ENCODE measurements at places on chromosomes 16 and 17.

GRCh38 chr17:5078106-5079028 lies at the start of gene ZFP3:
Gene ZFP3 (plus strand): TSS chr17:5078467. CDS start chr17:5091505, 13,038 bp downstream.
- peak; percentile 96 for DNase-seq

DNA sequence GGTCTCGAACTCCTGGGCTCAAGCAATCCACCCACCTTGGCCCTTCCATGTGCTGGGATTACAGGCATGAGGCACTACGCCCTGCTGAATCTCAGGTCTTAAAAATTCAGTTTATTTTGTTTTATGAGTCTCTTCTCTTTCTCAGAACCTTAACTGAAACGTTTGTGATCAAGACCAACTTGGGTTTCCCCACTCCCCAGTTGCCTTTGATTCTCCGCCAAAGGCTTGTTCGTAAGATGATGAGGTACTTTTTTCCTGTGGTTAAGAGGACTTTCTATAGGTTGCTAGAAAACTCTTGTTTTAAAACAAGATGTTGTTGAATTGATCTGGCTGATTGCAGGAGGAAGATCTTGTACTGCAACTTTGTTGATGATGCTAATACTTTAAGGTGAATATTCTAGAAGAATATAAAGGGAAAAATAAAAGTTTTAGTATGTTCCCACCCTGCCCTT lies 11.7 kb downstream of the ABCC1 start:
- no peak for DNase-seq

DNA sequence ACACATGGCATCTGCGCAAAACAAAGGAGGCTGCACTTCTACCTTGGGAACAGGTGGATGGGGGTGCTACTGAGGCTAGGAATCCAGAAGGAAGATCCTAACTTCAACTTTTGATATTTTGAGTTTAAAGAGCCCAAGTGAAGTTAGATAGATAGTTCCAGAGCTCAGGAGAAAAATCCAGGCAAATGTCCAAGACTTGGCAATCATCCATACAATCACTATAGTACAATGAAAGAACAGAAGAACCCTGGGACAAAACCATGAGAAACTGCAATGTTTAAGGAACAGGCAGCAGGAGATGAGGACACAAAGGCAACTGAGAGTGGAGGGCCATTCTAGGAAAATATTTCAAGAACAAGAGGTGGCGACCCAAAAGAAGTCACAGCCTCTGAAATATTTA lies 12.4 kb downstream of the CDYL2 start:
- no peak for DNase-seq

- no peak for DNase-seq
Measured at GRCh38 chr16:57172721-57173290, 13.0 kb downstream of the PSME3IP1 start.

GRCh38 chr17:59550703-59551102 lies 14.7 kb upstream of the DHX40 start:
- DNase-seq = no peak

DNA sequence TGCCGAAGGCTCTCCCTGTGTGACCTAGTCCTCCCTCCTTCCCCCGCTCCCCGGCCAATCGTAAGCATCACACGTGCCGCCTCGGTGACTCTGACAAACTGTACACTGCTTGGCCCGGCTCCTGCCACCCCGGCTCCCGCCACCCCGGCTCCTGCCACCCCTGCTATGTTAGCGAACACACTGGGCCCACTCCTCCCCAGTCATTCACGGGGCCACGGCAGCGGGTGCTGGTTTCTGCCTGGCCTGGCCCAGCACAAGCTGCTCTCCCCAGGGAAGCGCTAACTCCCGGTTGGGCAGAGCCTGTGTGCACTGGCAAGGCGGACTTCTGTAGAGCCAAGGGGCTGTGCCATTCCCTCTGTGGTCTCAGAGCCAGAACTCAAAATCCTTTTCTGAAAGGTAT lies 22.0 kb downstream of the NDUFAF8 start:
- no peak for DNase-seq

DNA sequence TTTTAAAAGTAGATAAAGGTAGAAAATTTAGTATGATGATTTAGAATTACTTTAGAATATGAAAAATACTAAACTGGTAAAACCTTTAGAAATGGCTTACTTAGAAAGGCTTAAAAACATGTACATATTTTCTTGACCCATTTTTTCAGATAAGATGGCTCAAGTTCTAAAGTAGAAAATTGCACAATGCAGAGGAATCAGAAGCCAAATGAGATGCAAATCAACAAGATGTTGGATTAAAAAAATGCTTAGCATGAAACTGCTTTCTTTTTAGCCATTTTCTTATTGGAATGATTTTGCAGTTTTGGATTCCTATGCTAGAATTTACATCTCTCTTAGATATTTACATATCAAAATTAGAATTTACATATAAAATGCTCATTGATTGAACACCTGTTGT lies 1.5 kb upstream of the KRTAP3-1 start:
- no peak for DNase-seq

DNA sequence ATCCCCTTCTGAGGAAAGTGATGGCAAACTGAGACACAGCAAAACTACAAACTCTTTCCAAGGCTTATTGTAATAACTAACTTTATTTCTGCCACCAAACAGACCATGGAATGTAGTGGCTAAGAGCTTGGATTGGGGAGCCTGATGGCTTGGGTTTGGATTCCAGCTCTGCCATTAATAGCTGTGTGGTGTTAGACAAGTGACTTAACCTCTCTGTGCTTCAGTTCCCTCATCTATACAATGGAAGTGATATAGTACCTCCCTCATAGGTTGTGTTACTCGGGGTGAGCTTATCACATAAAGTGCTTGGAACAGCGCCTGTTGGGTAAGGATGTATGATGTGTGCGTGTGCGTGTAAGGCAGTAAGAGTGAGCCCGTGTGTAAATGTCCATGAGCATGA lies 5.9 kb upstream of the RNF112 start:
- no peak for DNase-seq

DNA sequence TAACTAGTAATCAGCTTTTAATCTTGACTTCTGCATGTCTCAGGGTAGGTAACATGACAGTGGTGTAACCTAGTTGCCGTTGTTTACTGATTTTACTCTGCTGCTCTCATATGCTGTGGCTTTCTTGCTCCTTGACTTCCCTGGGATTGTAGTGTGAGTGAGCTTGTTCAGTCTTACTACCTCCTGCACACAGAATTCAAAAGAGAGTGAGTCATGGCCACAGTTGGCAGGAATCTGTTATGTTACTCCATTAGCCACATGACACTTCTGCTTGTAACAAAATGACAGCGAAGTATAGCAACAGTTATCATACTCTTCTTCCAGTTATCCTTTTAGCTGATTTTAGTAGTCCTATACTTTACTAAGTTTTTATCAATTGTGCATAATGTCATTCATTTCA lies 18.8 kb downstream of the TNRC6A start:
- DNase-seq = no peak

All from lower leg skin (tissue), 4 donors.